ENCODE measurements at places on chromosomes 11 and 22. TPM values are rescaled to one million over a fixed set of nuclear protein-coding genes. Genes with fewer than 3 reads are reported as not detected.

DNA sequence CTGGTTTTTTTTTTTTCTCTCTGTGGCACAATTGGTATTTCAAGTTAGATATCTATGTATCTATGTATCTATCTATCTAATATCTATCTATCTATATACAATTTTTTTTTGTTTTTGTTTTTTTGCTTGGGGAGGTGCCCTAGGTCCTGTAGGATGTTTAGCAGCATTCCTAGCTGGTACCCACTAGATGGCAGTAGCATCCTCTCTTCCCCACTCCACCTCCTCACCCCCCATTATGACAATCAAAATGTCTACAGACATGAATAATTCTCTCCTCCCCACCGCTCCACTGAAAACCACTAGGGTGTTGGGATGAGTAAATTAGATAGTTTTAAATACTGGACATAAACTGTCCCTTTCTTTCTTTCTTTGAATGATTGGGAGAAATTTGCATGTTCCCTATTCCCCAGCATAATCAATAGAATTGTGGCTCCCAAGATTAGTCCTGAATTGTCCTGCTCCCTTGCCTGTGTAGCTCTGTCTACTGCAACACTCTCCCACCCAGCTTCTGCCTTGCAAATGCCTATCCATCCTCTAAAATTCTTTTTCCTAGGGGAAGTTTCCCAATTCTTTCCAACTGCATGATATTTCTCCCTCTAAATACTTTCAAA lies 1152.4 kb downstream of the LRRC4C start:
- no peak overlapping the region for H3K4me3 ChIP-seq
- no peak for DNase-seq
- H3K27me3 ChIP-seq = no peaks in the 10 kb centered on the region
- H3K4me1 ChIP-seq = no peaks in the 10 kb centered on the region

GRCh38 chr11:33718440-33718839 lies 17.8 kb downstream of the CD59 start:
- peaks cover 25% of the 10 kb centered on the region for H3K36me3 ChIP-seq
- DNase-seq = no peak
- H3K4me1 ChIP-seq = peaks cover 23% of the 10 kb centered on the region
- H3K27me3 ChIP-seq = no peaks in the 10 kb centered on the region

DNA sequence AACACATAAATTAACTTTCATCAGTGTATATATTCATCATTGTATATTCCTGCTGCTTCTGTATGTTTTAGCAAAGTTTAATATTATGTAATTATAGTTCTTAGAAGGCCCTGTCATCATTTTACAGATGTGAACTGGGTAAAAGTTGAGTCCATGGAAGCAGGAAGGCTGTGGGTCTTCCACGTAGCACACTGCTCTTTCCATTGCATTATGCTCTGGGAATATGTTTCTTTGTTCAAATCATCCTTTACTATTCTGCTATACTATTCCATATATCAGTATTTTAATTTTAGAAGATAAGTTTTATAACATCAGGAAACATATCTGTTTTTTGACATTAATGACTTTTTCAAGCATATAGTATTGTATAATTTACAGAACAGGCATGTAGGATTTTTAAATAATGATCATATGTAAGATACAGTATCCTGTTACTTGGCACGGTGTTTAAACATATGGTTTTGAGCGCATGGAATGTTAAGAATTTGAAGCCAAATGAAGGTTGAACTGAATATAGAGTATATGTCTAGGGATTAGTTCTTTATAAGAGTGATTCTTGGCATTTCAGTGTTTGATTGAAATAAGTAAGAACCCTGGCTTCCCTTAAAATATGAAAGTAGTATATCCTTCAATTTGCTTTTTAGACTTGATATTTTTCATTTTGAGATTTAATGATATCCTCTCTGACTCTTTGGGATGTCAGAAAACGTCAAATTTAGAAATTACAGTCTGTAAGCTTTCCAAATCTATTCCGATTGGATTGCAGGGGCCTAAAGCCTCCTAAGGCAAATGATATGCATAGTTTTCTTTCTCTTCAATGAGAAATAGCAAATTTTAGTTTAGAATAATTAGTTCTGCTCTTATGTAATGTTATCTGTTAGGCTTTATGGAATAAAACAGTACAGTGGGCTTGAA lies 8.6 kb downstream of the CCDC81 start:
- H3K4me3 ChIP-seq = no peak overlapping the region
- H3K27me3 ChIP-seq = no peaks in the 10 kb centered on the region
- DNase-seq = no peak
- H3K27ac ChIP-seq = no peak overlapping the region

GRCh38 chr22:28594797-28595462 lies 84.7 kb downstream of the TTC28 start:
- H3K4me3 ChIP-seq = no peak overlapping the region
- no peak overlapping the region for H3K27ac ChIP-seq

DNA sequence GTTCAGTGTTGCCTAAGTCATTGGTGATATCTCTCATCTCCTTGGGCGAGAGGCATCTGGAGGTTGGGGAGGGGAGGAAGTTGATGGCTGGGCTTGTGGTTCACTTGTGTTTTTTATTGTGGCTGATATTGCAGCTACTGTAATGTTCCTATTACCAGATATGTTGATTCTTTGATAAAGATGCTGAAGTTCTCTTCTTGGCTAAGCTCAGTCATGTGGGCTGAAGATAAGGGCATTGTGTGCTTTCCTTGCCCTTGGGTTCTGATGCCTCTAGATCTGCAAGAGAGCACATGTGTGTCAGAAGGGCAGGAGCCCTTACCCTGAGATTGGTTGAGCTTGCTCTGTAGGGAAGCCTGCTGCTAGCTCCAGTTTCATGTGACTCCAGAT lies 12.0 kb downstream of the STX3 start:
- no peaks in the 10 kb centered on the region for H3K27me3 ChIP-seq
- DNase-seq = no peak
- H3K27ac ChIP-seq = no peak overlapping the region

DNA sequence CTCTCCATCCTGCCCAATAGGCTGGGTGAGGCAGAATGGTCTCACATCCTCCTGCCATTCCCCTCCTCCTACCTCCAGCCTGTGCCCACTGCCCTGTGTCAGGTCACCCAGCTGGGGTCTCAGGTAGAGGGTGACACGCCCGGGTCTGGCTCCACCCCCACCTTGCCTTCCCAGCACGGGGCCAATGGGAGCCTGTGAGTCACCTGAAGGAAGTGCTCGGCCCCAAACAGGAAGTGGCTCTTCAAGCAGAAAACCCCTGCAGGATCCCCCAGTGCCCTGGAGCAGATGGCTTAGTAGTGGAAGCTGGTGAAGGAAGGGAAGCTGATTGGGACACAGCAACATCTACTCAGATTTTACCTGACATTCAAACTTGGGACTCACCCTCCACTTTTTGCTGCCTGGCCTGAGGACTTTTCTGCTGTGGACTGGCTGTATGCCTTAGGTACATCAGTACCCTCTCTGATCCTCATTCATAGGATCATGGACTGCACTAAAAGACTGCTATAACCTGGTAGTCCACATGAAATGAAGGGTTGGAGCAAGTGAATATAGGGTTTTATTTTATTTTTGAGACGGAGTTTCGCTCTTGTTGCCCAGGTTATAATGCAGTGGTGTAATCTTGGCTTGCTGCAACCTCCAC lies 33.4 kb downstream of the GDPD5 start:
- peaks cover 4% of the 10 kb centered on the region for H3K4me1 ChIP-seq
- no peaks in the 10 kb centered on the region for H3K27me3 ChIP-seq
- no peak overlapping the region for H3K27ac ChIP-seq
- DNase-seq = no peak
- no peak overlapping the region for H3K4me3 ChIP-seq

GRCh38 chr11:12133547-12134235 lies 23.3 kb downstream of the MICAL2 start:
- no peaks in the 10 kb centered on the region for H3K27me3 ChIP-seq
- H3K27ac ChIP-seq = peak overlapping the region; percentile 6
- H3K4me3 ChIP-seq = no peak overlapping the region
- peaks cover 8% of the 10 kb centered on the region for H3K36me3 ChIP-seq

- H3K4me3 ChIP-seq = no peak overlapping the region
- no peaks in the 10 kb centered on the region for H3K27me3 ChIP-seq
- H3K27ac ChIP-seq = peak overlapping the region; percentile 13
- H3K36me3 ChIP-seq = no peaks in the 10 kb centered on the region
These were observed 45.3 kb upstream of the CCDC34 start for GRCh38 chr11:27408246-27408800.

DNA sequence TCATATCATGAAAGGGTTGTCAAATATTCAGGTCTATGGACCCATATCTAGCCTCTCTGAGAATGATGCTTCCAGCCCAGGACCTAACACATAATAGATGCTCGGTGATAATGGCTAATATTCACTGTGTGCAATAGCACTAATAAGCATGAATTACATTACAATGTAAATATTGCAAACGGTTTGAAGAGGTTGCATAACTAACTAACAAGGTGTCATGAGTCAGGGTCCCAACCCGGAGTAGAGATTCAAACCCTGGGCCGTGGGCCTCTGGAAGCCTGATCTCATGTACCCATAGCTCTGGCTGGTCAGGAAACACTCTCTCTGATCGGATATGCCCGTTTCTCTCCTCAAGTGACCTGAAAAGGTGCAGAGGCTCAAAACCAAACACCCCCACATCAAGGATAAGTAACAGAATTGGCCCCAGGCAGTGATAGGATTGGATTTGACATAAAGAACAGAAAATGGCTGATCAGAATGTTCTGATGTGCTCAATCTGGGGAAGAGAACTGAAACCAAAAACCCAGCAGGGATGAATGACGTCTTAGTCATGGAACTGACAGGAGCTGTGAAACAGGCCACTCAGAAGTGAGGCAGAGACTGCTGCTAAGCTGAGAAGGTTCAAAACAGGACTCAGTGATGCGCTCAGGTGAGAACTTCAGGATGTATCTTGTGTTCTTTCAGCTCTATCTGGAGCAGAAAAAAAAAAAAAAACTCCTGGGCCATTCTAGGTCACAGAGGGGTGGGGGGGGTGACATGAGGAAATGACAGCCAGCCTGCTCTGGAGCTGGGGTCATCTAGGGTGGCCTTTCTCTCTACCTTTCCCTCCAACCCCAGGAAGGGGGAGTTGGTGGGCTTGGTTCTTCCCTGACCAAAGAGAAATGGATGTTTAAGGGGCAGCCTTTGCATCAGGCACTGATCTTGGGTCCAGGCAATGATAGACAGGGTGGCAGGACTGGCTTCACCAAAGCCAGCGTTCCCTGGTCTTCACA lies 6.6 kb upstream of the KCTD17 start:
- no peak for DNase-seq
- H3K4me3 ChIP-seq = no peak overlapping the region
- H3K27me3 ChIP-seq = no peaks in the 10 kb centered on the region
- H3K4me1 ChIP-seq = no peaks in the 10 kb centered on the region
- no peaks in the 10 kb centered on the region for H3K36me3 ChIP-seq

DNA sequence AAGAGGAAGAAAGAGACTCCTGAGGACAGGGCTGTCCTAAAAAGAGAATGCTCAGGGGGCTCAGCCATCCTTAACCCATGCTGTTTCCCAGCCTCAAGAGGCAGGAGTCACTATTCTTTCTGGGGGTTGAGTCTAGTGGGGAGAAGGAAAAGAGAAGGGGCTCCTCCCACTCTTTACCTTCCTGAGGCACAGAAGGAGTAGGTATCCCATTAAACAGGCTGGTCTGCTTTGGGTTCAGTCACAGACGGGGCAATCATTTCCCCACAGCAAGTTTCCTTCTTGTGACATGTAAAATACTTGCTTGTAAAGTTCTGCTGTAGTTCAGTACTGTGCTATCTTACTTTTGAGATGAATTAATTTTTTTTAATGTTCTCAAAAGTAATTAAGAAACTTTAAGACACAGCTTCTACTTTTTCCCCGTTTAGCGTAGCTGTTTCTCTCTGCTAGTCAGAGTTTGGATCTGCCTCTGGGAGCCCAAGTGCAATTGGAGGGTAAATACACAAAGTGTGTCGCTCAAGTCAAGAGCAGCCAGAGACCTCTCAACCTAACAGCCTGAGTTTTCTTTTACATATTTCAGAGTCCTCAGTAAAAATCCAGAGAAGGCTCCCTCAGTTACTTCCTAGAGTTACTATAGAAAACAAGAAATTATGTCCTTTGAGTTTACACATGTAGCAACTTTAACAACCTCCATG lies 15.0 kb downstream of the OR8A1 start:
- no peak for DNase-seq
- H3K36me3 ChIP-seq = no peaks in the 10 kb centered on the region
- H3K4me1 ChIP-seq = no peaks in the 10 kb centered on the region
- no peak overlapping the region for H3K4me3 ChIP-seq
- H3K27ac ChIP-seq = no peak overlapping the region

DNA sequence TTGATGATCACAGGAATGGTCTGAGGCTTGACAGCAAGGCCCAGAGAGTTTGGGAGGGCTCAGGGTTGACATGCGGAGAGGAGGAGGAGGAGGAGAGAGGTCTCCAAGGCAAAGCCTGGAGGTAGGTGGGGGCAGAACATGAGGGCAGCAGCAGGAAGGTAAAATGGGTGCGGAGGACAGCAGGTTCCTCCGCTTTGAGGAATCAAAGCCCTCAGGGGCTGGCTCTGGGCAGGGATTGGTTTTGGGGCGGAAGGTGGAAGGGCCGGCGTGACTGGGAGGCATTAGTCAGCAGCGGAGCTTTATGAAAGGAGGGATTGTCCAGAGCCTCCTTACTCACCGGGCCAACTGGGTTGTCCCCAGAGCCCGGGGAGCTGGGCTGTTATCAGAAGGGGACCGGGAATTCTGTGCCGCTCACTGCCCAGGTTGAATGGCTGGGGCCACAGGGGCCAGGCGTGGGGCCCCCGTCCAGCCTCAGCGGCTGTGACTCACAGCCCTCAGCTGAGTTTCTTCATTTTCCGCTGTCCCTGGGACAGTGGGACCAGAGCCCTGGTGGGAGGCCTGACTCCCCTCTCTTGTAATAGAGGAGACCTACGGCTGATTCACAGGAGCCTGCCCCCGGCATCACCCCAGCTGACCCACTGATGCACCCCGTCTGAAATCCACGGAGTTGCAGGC lies 36.2 kb downstream of the LIF start:
- no peak overlapping the region for H3K27ac ChIP-seq
- no peaks in the 10 kb centered on the region for H3K27me3 ChIP-seq
- H3K4me3 ChIP-seq = no peak overlapping the region
- H3K36me3 ChIP-seq = no peaks in the 10 kb centered on the region
- no peak for DNase-seq

DNA sequence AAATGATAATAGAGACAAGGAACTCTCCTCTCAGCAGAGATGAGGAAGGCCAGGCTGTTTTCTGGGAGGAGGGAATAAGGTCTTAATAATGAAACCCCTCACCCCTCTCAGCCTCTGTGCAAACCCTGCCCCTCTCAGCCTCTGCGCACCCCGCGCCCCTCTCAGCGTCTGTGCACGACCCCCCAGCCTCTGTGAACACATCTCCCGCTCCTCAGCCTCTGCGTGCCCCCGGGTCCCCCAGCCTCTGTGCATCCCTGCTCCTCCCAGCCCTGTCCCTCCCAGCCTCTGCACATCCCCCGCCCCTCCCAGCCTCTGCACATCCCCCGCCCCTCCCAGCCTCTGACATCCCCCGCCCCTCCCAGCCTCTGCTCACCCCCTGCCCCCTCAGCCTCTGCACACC lies 837.8 kb downstream of the TBC1D22A start:
- H3K27ac ChIP-seq = no peak overlapping the region
- no peaks in the 10 kb centered on the region for H3K36me3 ChIP-seq
- no peak for DNase-seq

Gene PDGFB
- 12.6 TPM for total RNA-seq

Gene OR51B2
- total RNA-seq = not detected

Gene CASP1
- 10.1 TPM for total RNA-seq

Gene FAT3
- total RNA-seq = 20.8 TPM

Gene UPB1
- 1.5 TPM for total RNA-seq

Gene OR5A1
- not detected for total RNA-seq

Gene PAMR1
- not detected for total RNA-seq

Gene MAPK8IP1
- total RNA-seq = 10.4 TPM

Gene CHEK2
- 7.9 TPM for total RNA-seq

Gene RBMXL2
- not detected for total RNA-seq
